ENCODE measurements at places on chromosomes 1 and 21.

DNA sequence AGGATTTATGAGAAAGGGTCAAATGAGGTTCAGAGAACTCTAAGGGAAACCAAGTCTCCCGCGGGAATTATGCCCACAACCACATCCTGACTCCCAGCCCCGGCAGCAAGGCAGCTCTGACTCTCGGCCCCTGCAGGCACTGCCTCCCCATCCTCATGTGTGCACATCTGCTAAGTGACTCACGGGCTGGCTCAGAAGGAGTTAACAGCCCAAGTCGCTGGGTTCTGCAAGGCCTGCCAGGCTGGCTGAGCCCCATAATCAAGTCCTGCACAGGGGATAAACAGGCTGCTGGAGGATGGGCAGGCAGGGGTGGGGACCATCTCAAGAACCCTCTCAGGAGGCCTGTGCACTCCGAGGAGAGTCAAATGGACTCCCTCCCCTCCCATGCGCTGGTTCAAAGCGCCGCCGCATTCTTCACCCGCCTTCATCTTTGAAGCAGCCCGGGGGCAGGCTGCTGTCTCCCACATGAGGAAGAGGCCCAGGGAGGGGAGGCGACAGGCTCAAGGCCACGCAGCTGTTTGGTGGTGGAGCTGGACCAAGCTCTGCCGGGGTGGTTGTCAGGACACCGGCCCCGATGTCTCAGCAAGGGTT lies 344.3 kb downstream of the MATN1 start:
- DNase-seq, result no peak

GRCh38 chr1:202806845-202807450 lies 1.3 kb downstream of the KDM5B start:
- no peak for DNase-seq

DNA sequence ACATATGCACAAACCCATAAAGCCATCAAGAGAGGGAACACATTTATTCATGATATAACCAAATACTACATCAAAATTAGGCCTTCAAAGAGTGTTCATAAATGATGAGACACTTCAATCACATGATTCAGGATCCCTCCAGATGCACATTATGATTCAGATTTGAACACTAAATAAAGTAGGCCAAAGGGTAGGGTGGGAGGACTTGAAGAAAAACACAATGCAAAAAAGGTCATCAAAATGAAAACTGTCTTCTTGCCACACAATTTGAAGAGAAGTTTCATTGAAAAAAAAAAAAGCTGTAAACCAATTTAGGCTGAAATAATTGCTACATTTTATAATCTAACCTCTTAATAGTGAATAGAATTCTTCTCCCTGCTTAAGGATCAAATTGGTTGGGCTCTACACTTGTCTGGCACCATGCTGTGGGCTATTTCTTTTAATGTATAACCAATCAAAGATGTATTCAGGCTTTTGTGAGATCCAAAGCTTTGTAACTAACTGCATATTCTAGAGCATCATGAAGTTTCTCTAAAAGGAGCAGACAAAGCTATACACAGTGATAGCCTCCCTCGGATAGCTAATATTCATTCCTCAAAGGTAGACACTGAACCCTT lies 58.1 kb downstream of the ZSWIM5 start:
- DNase-seq, result no peak

DNA sequence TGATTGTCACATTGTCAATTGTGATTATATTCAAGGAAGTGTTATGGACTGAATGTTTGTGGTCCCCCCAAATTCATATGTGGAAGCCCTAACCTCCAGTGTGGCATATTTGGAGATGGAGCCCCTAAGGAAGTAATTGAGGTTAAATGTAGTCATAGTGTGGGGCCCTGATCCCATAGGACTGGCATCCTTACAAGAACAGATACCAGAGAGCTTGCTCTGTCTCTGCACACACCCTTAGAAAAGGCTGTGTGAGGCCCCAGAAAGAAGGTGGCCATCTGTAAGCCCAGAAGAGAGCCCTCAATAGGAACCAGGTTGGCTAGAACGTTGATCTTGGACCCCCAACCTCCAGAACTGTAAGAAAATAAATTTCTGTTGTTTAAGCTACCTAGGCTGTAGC lies 28.1 kb downstream of the VANGL1 start:
- no peak for DNase-seq

GRCh38 chr1:8382608-8383505 lies 64.9 kb downstream of the SLC45A1 start:
- DNase-seq, result no peak

GRCh38 chr1:218813237-218813636 lies 360.4 kb upstream of the LYPLAL1 start:
- DNase-seq, result no peak

DNA sequence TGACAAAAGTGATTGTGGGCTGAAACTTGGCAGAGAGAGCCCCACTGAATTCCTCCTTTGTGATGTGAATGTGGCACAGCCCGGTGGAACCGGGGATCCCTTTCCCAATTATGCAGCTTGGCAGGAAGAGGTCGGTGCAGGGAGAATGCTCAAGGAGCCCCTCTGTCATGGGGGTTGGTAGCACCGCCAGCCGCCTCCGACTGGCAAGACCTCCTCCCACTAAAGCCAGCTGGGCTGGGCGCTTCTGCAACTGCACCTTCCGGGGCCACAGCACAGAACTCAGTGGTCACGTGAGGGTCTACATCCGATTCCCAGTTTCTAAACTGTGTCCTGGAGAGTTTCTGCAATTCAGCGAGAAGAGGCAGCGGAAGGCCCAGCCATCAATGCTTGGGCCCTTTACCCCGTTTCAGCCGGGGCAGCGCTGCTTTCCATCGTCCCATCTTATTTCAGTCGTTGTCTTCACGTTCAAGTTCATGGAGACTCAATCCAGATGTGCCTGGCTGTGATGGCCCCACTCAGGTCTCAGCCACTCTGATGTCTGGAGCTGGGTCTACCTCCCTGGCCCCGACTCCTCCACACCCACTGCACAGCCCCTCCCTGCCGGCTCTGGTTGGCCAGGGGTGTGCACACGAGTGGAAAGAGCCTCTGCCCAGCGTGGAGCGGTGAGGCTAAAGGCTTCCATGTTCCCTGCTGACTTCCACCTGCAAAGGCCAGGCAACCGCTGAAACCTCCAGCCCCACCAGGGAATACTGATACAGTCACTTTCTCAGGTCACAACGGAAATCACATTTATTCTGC lies 39.8 kb upstream of the FHAD1 start:
- no peak for DNase-seq

- DNase-seq, result no peak
These were observed 93.2 kb downstream of the PRDM2 start for GRCh38 chr1:13793088-13793730.

DNA sequence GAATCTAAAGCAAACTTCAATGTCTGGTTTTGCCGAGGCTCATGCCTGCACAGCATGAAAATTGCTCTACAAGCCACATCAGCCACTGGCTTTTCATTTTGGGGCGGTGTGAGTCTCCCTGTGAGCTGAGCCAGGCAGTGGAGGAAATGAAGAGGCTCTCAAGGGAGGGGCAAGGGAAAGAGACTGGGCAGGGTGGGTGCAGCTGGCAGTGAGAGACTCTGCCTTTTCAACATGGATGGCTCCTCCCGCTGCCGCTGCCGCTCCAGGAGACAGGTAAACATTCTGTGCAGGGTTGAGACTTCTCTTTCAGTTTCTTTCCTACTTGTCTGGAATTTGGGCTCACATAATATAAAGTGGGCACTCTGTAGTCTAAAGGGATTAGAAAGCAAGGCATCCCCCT lies 11.3 kb upstream of the CTSE start:
- DNase-seq, result no peak

- DNase-seq, result no peak
These were observed 32.8 kb upstream of the IFFO2 start for GRCh38 chr1:18989176-18989799.

GRCh38 chr21:16058896-16059295 lies 329.1 kb downstream of the USP25 start:
- no peak for DNase-seq

DNA sequence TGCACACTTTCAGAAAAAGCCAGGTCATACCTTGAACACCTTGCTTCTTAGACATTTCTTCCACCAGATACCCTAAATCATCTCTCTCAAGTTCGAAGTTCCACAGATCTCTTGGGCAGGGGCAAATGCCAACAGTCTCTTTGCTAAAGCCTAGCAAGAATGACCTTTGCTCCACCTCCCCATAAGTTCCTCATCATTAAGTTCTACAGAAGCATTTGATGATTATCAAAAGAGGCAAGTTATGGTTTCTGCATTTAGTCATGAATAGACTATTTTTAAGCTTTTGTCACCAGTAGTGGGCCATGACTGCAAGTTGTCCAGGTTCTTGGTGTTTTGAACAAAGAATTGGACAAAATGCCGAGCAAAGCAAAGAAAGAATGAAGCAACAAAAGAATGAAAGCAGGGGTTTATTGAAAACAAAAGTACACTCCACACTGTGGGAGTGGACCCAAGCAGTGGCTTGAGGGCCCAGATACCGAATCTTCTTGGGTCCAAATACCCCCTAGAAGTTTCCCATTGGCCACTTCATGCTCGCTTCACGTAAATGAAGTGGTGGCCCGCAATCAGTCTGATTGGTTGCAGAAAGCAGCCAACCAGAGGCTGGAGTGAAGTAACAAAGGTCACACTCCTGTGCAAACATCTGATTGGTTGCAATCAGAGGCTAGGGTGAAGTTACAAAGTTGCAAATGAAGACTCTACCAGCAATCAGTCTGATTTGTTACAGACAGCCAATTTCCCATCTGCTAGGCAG lies 9.8 kb upstream of the EGLN1 start:
- DNase-seq, result no peak

DNA sequence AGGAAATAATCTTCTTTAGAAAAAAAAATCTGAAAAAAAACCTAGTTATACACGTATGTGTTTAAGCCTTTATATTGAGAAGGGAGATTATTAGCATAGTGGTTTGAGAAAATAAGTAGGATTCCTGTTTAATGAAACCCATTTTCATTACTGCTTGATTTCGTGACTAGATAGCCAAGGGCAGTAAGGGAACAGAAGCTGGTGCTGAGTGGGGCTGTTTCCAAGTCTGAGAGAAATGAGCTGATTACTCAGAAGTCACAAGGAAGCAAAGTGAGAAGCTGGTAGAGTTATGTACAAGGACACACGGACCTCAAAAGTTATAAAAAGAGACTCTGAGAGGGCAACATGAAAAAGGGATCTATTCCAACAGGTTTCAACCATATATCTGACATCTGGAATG lies 256.5 kb downstream of the TTLL7 start:
- DNase-seq, result no peak
